ENCODE measurements at places on chromosomes 2 and 18.

GRCh38 chr2:73985308-73986084 lies 786 bp downstream of the TET3 start:
- peak; percentile 71 for DNase-seq

GRCh38 chr18:25100418-25100817 lies 251.5 kb downstream of the ZNF521 start:
- DNase-seq: no peak

GRCh38 chr2:161418275-161418714 lies 2.2 kb downstream of the TBR1 start:
- DNase-seq: no peak

DNA sequence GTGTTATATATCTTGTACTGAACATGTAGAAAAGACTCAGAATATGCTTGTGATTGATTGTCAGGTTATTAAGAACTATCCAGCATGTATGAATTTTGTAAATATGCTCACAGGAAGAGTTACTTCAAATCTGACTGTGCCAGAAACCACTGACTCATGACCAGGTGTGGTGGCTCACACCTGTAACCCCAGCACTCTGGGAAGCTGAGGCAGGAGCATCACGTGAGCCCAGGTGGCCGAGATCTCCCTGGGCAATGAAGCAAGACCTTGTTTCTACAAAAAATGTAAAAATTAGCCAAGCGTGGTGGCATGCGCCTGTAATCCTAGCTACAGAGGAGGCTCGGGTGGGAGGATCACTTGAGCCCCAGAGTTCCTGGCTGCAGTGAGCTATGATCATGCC lies 126.6 kb downstream of the COMMD1 start:
- DNase-seq: no peak

- peak; percentile 16 for DNase-seq
These were observed 669 bp downstream of the LNPK start for GRCh38 chr2:176001281-176001915.

GRCh38 chr2:25160376-25160775 lies 8.0 kb downstream of the POMC start:
- DNase-seq: no peak

- DNase-seq: no peak
These were observed 28.8 kb upstream of the TBC1D8 start for GRCh38 chr2:101179982-101180381.

GRCh38 chr2:7109533-7109885 lies 192.3 kb downstream of the RNF144A start:
- DNase-seq: no peak

DNA sequence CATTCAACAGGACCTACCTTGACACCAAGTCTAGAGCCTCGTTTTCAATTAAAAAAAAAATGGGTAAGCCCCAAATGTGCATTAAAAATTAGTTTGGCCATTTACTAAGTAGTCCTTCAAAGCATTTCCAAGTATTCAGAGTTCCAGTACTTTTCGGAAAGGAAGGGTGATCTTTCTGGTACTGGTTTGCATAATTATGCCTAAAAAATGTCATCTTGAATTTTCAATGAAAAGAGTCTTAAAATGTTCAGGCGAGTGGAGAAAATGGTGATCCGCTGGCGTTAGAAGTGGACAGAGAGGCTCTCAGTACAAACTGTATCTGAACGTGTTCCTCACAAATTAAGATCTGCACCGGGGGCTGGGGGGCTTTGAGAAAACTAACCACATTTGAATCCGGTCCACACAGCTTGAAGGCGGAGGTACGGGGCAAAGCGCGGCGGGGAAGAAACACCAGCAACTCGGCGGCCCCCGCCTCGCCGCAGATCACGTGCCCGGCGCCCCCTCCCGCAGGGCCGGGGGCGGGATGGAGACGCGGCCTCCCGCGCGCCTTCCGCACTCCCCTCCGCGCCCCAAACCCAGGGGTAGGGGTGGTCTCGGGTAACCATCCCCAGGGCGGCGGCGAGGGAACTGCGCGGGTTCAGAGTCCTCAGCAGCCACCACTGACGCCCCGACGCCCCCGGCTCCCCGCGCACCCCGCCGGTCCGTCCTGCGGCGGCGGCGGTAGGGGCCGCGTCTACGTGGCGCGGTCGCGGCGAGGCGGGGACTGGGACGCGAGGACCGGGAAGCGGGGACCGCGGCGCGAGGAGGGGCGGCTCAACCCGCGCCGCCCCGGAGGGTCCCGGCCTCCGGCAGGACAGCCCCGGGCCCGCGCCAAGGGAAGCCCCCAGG lies 564 bp downstream of the LPIN2 start:
- peak; percentile 42 for DNase-seq

GRCh38 chr18:58625839-58626238 lies 3.1 kb downstream of the ALPK2 start:
- DNase-seq: no peak

DNA sequence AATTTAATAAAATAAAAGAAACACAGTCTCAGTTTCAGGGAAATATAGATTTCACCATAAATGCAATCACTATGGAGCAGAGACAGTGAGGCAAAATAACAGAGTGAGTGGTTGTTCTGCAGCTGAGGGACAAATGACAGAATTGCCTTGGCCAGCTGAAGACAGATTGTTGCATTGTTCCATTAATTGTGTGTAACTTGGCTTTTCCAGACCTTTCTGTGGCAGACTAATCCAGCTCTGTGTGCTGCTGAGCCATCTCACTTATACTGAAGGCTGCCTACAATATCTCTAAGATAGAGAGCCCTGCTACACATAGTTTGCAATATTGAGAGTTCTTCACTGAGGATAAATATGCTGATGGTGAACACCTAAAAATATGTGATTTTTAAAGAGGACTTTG lies 11.5 kb downstream of the LRRTM1 start:
- DNase-seq: no peak

- peak; percentile 20 for DNase-seq
These were observed 163.5 kb upstream of the CXCR4 start for GRCh38 chr2:136281281-136282114.

- no peak for DNase-seq
These were observed 59.3 kb downstream of the ARMC9 start for GRCh38 chr2:231257763-231258162.

- DNase-seq: no peak
These were observed 78.5 kb upstream of the STK17B start for GRCh38 chr2:196249860-196250259.

GRCh38 chr18:47113796-47114540 lies 36.3 kb downstream of the HDHD2 start:
- DNase-seq: no peak

DNA sequence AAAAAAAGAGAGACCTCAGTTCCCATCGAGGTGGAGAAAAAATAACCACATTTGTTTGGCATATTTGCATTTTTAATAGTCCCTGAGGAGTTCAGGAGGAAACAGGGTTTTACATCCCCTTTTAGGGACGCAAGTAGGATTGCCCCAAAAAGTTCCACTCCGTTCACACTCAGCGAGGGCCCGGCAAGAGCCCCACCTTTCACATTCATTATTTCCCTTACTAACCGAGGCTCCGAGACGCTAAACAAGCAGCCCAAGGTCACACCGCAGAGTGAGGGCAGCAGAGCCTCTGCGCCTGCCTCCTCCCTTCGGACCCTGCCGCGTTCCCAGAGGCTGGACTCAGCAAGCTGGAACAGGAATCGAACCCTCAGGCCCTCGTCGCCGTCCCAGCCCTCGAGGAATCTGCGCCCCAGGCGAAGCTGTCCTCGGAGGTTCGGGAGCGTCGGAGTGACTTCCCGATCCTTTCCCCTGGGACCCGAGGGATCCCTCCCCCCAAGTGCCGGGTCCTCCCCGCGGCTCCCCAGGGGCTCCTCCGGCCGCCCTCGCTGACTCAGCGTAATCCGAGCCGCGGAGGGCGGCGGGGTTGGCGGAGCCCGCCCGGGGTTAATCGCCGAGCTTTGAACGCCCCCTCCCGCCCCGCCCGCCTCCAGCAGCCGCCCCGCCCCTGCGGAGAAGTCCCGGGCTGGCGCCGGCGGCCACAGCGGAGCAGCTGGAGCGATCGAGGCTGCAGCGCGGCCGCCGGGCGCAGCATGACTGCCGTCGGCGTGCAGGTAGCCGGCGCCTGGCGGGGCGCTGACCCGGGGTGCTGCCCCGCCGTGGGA lies at the start of gene TMEM37:
Gene TMEM37, plus strand, starts transcription at position 700 of the 821 bp plus-strand sequence. Its CDS starts 50 bp downstream, at position 750.
- peak; percentile 4 for DNase-seq

DNA sequence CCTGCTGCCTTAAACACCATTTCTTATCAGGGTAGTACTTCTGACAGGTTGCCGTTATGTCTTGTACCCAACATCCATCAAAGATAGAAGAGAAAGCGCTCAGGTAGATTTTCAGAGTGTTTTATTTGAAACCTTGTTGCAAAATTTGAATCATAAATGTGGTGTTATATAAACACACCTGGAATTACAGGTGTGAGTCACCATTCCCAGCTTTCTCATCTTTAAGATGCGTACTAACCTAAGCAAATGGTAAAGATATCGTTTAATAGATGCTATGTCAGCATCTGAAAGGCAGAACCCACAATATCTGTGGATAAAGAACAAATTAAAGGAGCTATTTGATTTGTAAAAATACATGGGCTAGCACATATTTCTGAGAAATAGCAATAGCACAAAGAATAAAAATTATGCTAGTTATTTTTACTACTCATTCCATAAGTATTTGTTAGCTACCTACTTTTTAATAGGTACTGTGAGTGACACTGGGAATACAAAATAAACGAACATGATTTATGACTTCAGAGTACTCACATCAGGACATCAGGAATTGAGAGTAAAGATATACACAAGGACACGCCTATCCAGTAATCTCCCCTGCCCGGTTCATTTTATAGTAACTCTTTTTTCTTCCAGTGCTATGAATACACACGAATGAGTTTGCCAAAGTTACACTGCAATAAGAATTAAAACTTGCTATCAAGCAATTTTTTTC lies 193.8 kb downstream of the RBM43 start:
- no peak for DNase-seq

DNA sequence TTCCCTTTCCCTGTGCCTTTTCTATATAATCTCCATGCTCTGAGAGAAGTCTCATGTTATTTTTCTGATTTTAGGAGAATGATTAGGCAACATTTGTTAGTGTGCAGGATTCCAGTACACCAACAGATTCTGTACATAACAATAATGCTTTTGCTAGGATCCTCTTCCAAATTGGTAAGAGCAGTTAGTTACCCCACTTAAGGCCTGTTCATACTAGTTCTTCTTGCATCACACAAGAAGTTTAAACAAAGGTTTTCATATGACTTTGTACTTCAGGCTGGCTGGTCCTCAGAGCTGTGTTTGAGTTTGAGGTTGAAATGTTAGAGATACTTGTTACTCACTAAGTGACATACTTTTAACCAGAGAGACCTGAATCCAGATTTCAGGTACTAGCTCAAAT lies 686.9 kb upstream of the NRXN1 start:
- DNase-seq: no peak

- DNase-seq: no peak
These were observed 150.2 kb downstream of the CCDC85A start for GRCh38 chr2:56333812-56334485.

DNA sequence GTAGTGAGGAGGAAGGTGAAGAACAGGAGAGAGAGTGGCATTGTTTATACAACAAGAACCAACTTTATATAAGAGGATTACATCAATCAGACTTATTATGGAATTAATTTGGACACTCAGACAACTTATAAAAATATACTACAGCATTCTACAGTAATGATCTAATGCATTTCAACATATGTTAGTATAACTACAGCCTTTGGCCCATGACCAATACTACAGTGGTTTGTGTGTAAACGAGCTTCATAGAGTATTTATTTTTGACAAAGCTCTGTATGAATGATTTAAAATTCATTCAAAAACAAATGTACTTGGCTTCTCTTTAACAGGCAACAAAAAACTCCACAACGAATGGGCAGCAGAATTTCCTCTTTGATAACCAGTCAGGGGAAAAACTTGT lies 72.8 kb downstream of the ZNF521 start:
- DNase-seq: no peak

- no peak for DNase-seq
These were observed 107.8 kb upstream of the REV1 start for GRCh38 chr2:99597616-99598015.

GRCh38 chr2:52810460-52810859 lies 957.1 kb upstream of the CHAC2 start:
- DNase-seq: no peak

DNA sequence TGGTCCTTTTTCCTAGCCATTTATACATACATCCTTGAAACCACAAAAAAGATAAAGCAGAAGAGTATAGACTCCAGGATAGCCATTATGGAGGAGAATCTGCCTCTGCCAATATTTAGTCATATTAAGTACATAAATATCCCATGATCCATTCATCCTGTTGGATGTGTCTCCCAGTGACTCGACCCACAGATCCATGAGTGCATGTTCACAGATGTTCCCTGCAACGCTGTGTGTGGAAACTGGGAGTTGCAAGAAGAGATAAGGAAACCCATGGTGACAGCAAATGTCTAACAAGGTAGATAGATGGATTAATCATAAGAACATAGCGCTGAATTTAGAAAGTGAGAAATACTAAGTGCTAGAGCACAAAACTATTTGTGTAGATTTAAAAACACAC lies 34.5 kb downstream of the STK39 start:
- DNase-seq: no peak

DNA sequence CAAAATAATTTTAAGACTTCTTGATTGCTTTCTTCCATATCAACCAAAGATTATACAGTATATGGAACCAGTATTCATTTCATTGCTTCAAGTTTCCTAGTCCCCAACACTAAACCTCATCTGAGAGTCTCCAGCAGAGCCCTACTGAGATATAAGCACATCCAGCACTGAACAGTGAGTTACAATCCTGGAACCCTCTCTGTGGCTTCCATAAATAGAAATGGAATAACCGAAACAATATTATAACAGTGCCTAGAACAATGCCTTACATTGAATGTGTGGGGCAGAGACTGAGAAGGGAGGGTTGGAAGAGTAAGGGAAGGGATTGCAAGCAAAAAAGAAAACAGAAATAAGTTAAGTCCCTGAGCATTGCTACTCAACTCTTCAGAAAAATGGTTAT lies 18.9 kb downstream of the AAK1 start:
- DNase-seq: no peak

DNA sequence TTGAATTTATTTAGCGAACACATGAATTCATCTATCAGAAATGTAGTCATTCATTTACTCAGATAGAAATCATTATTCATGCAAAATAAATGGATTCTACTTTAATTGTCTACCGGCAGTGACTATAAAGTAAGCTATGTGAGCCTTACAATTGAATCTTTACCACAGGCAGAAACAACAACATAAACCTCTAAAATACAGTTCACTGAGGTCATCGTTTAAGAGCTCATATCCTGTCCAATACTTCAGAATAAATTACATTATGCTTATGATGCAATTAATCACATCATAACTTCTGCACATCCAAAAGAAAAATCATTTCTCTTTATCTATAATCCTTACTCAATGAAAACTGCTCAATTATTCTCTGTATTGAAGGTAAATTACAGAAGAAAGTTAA lies 244.7 kb downstream of the HNMT start:
- no peak for DNase-seq

DNA sequence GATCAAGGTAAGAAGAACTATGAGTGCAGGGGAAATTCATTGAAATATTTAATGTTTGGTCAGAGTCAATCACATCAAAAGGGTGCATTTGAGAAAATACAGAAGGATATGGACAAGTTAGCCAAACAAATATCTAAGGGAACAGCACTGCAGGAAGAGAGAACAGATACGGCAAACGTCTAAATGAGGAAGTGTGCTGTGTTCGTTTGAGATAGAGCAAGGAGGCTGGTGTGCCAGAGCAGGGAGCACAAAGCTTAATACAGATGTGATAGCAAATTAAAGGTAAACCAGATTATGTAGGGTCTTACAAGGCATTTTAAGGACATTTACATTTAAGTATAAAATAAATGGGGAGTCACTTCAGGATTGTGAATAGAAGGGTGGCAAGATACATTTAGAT lies 241.3 kb upstream of the ZNF804A start:
- DNase-seq: no peak

GRCh38 chr2:198957181-198957580 lies 500.6 kb downstream of the SATB2 start:
- no peak for DNase-seq

All from stimulated activated CD8-positive, alpha-beta memory T cell treated with anti-CD3 and anti-CD28 coated beads, Interleukin-12 subunit alpha, Interleukin-12 subunit beta, amount 100 ng/mL, for 4 hours (primary cell).